ENCODE measurements at places on chromosomes 2 and 18.

DNA sequence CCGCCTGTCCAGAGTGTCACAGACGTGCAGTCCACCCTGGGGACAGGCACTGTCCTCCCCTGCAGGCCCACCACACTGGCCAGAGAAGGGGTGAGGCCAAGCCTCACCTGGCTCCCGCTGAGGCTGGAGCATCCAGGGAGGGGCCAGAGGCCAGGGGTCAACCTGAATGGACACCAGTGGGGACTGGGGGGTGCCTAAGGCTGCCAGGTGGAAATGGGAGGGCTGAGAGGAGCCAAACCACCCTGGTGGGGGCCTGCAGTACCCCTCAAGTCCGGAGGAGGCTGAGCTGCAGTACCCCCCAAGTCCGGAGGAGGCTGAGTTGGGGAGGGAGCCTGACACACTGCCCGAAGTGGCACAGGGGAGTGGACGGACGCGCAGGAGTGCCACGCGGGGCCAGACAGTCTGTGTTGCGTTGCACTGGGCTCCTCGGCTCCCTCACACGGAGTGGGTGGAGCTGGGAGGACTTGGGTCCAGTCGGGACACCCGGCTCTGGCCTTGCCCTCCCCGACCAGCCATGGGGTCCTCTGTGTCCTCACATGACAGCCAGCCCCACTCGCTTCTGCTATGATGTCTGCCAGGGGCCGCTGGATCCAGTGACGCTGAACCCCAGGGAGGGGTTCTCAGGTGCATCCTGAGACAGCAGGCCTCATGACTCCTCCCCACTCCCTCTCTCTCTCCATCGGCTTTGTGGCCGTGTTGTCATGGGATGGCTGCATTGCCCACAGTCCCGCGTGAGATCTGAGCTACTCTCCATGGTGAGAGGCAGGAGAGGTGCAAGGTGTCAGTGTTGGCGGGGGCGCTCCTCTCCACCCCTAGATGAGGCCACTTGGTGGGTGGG lies 22.3 kb upstream of the GPC1 start:
- DNase-seq: no peak

- DNase-seq: no peak
These were observed 74.8 kb upstream of the FRZB start for GRCh38 chr2:182941121-182941722.

DNA sequence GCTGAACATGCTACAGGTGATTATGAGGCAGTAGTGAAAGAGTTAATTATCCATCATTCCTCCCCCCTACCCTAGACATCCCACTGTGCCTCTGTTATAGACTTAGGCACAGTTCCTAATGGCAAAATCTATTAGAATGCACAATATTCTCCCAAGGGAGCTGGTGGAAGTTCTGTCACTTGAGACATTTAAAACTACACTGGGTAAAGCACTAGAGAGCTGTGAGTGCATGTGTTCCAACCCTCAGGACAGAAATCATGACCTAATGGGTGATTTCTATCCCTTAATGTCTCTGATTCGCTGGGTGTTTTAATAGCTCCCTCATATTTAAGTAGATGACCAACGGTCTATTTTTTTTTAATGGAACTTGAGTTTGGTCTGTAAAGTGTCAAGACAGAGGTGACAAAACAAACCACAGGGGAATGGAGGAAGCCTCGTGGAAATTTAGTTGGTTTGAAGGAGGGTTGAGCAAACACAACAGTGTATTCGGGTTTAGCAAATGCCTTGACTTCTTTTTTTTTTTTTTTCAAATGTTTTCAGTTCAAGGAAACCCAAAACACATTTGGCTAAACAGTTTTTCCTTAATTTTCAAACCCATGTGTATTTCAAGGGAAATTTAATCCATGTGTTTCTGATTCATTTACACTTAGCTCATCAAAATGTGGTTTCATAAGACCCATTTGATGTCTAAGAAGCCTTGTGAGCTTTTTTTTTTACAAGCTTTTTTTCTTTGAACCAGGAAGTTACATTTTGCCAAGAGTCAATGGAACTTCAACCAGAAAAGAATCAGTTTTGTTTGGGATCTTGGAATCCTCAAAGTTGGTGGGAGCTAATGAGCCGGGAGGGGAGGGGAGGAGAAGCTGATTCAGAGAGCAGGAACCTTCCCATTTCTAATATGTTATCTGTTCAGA lies 665.1 kb upstream of the ZEB2 start:
- no peak for DNase-seq

GRCh38 chr2:219542931-219543595 lies 546 bp downstream of the CHPF start:
- no peak for DNase-seq

GRCh38 chr2:186903216-186903615 lies 54.2 kb upstream of the ZSWIM2 start:
- DNase-seq: peak; percentile 6
